CD4-positive, alpha-beta T cell (primary cell): ENCODE measurements at places on chromosomes 6 and 20. TPM values are rescaled to one million over a fixed set of nuclear protein-coding genes. Genes with fewer than 3 reads are reported as not detected.

DNA sequence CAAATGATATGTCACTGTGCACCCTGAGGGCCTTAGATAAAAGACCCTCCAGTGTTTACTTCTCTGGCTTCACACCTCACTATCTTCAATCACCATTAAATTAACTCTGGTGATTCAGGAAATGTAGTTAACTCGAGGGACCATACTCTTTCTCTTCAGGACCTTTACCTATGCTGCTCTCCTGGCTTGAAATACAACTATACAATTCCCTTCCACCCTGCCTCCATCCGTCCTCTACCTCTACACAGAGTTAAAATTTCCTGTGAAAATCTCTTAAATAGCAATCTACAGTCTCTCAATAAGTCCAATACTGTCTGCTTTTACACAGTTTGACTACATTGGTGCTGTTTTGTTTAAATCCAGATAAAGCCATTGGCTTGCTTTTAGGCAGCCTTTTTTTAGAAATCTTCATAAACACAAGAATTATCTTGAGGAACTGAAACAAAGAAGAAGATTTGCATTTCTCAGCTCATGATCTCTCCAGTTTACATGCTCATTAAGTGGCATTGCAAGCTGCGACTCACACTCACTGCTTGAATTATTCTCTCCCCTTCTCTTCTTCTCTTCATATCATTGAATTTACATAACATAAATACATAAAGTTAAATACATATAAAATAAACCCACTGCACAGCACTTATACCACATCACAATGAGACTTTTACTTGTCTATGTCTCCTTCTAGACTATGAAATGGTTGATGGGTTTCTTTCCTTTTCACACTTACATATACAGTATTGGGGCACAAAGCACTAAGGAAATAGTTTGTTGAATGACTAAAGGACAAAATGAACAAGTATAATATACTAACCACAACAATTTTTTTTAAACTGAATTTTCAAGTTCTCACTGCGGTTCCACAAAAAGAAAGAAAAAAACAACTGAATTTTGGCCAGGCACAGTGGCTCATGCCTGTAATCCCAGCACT, 239.0 kb upstream of the KCNQ5 start:
- no peak overlapping the region for H3K4me3 ChIP-seq
- no peaks in the 10 kb centered on the region for H3K4me1 ChIP-seq
- peaks cover 5% of the 10 kb centered on the region for H3K27me3 ChIP-seq
- H3K36me3 ChIP-seq = no peaks in the 10 kb centered on the region
- H3K27ac ChIP-seq = no peak overlapping the region
- DNase-seq = no peak

GRCh38 chr6:31661262-31662123, 915 bp upstream of the C6orf47 start:
- DNase-seq = peak; percentile 25
- peaks cover 74% of the 10 kb centered on the region for H3K4me1 ChIP-seq

WFDC10B gene
- not detected for total RNA-seq

SLC4A11 gene
- total RNA-seq = 0.60 TPM
